ENCODE measurements at places on chromosomes 3 and 15. TPM values are rescaled to one million over a fixed set of nuclear protein-coding genes. Genes with fewer than 3 reads are reported as not detected.

IFT80 gene
- 32.4 TPM for total RNA-seq

DNA sequence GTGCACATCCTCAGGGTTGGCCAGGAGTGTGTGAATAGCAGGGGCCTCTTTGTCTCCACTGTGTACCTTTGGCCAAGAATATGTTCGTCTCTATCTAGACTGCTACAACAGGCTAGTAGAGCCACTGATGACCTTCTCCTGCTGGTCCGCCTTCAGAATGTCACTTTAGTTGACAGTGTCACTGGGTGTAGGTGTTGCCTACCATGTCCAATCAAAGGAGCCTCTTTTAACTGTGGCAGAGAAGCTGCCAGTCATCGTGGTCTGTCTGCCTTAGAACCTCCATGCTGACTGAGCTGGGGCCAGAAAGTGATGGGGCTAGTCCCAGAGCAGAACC, 40.1 kb downstream of the OXSR1 start:
- no peak for DNase-seq

ALAS1 gene
- 39.0 TPM for total RNA-seq

DNA sequence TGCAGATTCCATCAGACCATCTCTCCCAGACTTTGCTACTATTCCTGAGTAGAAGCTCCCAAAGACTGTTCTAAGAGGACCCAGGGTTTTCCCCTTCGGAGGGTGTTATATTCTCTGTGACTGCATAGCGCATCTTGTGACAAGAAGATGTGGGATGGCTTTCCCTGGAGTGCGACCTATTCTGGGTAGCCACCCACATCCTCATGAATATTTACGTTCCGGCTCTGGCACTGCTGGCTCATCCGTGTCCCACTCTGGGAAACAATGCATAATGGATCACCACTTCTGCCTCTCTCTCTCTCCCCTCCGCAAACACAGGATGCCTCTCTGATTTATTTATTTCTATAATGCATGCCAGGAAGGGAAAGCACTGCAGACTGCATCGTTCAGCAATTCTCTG, 166.1 kb downstream of the PYDC2 start:
- no peak for DNase-seq

All from M059J (cell line).